ENCODE measurements at places on chromosomes 13 and 19. TPM values are rescaled to one million over a fixed set of nuclear protein-coding genes. Genes with fewer than 3 reads are reported as not detected.

- no peak overlapping the region for H3K4me3 ChIP-seq
- H3K27ac ChIP-seq: no peak overlapping the region
- H3K36me3 ChIP-seq: no peaks in the 10 kb centered on the region
- no peaks in the 10 kb centered on the region for H3K27me3 ChIP-seq
- DNase-seq: no peak
- H3K4me1 ChIP-seq: peaks cover 12% of the 10 kb centered on the region
Observed at GRCh38 chr13:48655291-48655690, 1.6 kb downstream of the CYSLTR2 start.

DNA sequence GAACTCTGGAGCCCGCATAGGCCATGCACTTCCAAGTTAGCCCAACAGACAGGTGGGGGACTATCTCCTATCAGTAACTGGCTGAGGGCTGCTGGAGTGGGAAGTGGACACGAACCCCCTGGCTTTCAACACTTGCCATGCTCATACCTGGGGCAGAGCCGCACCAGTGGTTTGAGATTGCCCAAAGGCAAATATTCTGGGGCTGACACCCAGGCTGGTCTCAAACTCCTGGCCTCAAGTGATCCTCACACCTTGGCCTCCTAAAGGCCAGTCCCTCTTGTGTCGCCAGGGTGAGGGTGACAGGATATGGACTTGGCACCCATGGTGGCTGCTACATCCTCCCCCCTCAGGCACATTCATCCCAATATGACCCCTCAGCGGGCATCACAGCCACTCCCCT is 13.1 kb downstream of the NFKBID start:
- no peak overlapping the region for H3K4me3 ChIP-seq
- H3K4me1 ChIP-seq: no peaks in the 10 kb centered on the region
- H3K27me3 ChIP-seq: no peaks in the 10 kb centered on the region
- peaks cover 29% of the 10 kb centered on the region for H3K36me3 ChIP-seq

GRCh38 chr13:59144700-59145099 is 1019.0 kb downstream of the DIAPH3 start:
- no peaks in the 10 kb centered on the region for H3K4me1 ChIP-seq
- H3K27me3 ChIP-seq: no peaks in the 10 kb centered on the region
- H3K36me3 ChIP-seq: no peaks in the 10 kb centered on the region
- H3K27ac ChIP-seq: no peak overlapping the region

GRCh38 chr19:7363225-7363624 is 14.5 kb downstream of the ARHGEF18 start:
- no peaks in the 10 kb centered on the region for H3K36me3 ChIP-seq
- no peaks in the 10 kb centered on the region for H3K27me3 ChIP-seq
- no peaks in the 10 kb centered on the region for H3K4me1 ChIP-seq
- no peak overlapping the region for H3K27ac ChIP-seq
- no peak overlapping the region for H3K4me3 ChIP-seq
- no peak for DNase-seq

DNA sequence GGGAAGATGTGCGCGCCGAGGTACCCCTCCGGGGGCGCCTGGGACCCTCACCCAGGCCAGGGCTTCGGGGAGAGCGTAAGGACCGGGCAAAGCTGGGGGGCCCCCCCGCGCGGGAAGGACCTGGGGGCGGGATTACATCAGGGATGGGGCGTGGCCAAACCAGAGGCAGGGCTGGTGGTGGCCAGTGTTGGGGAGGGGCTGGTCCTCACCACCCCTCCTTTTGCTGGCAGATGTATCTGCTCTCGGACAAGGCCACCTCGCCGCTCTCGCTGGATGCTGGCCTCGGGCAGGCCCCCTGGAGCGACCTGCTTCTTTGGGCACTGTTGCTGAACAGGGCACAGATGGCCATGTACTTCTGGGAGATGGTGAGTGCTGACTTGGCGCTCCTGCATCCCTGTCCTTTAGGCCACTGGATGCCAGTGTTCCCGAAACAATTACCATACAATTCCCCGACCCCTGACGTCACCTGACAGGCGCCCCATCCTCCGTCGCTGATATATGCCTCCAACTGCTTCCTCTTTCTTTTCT is 25.3 kb downstream of the TRPM4 start:
- DNase-seq: no peak
- H3K36me3 ChIP-seq: no peaks in the 10 kb centered on the region
- no peak overlapping the region for H3K4me3 ChIP-seq
- no peak overlapping the region for H3K27ac ChIP-seq
- no peaks in the 10 kb centered on the region for H3K27me3 ChIP-seq
- H3K4me1 ChIP-seq: no peaks in the 10 kb centered on the region

- peaks cover 49% of the 10 kb centered on the region for H3K4me1 ChIP-seq
- no peak for DNase-seq
- no peak overlapping the region for H3K27ac ChIP-seq
- no peaks in the 10 kb centered on the region for H3K36me3 ChIP-seq
Observed at GRCh38 chr13:94704377-94705080, 7.8 kb downstream of the SOX21 start.

GRCh38 chr13:32610977-32611376 is 24.7 kb downstream of the PDS5B start:
- no peak overlapping the region for H3K27ac ChIP-seq
- no peaks in the 10 kb centered on the region for H3K27me3 ChIP-seq
- DNase-seq: no peak
- no peaks in the 10 kb centered on the region for H3K4me1 ChIP-seq

GRCh38 chr19:5141850-5142724 is 173.2 kb downstream of the KDM4B start:
- no peaks in the 10 kb centered on the region for H3K4me1 ChIP-seq
- H3K4me3 ChIP-seq: no peak overlapping the region
- peaks cover 39% of the 10 kb centered on the region for H3K36me3 ChIP-seq
- H3K27me3 ChIP-seq: no peaks in the 10 kb centered on the region
- H3K27ac ChIP-seq: no peak overlapping the region

GRCh38 chr19:48053076-48053475 is 9.2 kb upstream of the CABP5 start:
- DNase-seq: no peak
- no peaks in the 10 kb centered on the region for H3K27me3 ChIP-seq
- H3K36me3 ChIP-seq: no peaks in the 10 kb centered on the region
- H3K27ac ChIP-seq: no peak overlapping the region
- no peak overlapping the region for H3K4me3 ChIP-seq

DNA sequence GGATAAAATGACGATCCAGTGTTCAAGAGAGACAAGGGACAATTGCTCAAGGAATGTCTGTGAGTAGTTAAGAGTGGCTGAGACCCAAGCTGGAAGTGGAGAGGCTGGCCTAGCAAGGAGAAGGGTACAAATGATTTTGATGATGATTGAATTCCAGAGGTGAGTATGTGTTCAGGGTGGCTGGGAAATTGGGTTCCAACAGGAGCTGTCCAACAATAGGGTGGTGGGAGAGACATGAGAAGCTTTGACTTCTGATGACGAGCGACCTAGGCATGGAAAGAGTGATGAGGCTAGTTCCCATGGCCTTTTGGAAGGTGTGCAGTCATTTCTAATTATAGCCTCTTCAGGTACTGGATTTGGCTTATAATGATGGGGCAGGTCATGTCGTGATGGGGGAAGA is 29.1 kb upstream of the DCLK1 start:
- DNase-seq: no peak
- no peaks in the 10 kb centered on the region for H3K36me3 ChIP-seq
- no peak overlapping the region for H3K4me3 ChIP-seq
- H3K27ac ChIP-seq: no peak overlapping the region
- H3K4me1 ChIP-seq: peaks cover 6% of the 10 kb centered on the region
- peaks cover 43% of the 10 kb centered on the region for H3K27me3 ChIP-seq

DNA sequence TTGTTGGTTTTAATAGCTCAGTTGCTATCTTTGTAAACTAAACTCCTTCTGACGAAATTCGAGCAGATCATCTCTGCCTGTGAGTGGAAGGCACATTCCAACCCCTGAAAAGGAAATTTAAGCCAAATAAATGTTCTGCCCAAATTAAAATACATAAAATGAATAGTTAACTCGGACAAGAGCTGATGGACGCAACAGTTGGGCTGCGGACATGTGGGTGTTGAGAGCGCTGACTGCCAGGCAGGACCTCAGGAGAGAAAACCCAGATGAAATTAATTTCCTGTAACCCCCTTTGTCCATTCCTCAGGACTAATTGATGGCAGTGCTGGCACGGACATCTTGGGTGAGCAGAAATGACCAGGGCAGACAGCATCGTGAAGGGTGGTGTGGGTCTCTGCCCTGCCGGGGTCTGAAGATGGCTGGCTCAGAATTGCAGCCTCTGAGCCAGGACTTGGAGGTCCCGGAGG is 86.5 kb downstream of the TSHZ3 start:
- peak overlapping the region; percentile 42 for H3K27ac ChIP-seq
- H3K4me1 ChIP-seq: peaks cover 23% of the 10 kb centered on the region
- no peaks in the 10 kb centered on the region for H3K36me3 ChIP-seq

DNA sequence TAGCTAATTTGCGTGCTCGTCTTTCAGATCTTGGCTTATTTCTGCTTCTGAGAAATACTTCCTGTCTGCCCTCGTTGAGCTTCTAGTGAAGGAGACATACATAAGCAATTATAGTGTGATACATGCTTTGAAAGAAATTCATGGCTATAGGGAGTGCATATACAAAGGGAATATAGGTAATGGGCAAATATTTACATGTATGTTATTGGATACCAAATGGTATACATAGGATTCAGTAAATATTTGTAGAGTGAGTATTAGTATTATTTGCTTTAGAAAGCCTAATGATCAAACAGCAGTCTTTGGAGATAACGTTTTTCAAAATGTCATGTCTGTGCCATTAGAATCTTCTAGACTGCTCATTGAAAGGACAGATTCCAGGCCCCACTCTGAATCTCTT is 5.2 kb downstream of the BRCA2 start:
- no peaks in the 10 kb centered on the region for H3K36me3 ChIP-seq
- DNase-seq: no peak
- H3K4me3 ChIP-seq: no peak overlapping the region
- H3K27ac ChIP-seq: no peak overlapping the region
- H3K27me3 ChIP-seq: no peaks in the 10 kb centered on the region
- H3K4me1 ChIP-seq: no peaks in the 10 kb centered on the region

- no peaks in the 10 kb centered on the region for H3K36me3 ChIP-seq
- no peak overlapping the region for H3K27ac ChIP-seq
- DNase-seq: no peak
- no peak overlapping the region for H3K4me3 ChIP-seq
- peaks cover 10% of the 10 kb centered on the region for H3K4me1 ChIP-seq
- H3K27me3 ChIP-seq: peaks cover 3% of the 10 kb centered on the region
Observed at GRCh38 chr13:43911278-43911677, 31.6 kb downstream of the LACC1 start.

The GIPC3 gene
- 0.76 TPM for total RNA-seq

The IRGC gene
- total RNA-seq: not detected

The PIP5K1C gene
- total RNA-seq: 13.7 TPM

The FSD1 gene
- total RNA-seq: 0.18 TPM
